Activated CD8-positive, alpha-beta memory T cell treated with anti-CD3 and anti-CD28 coated beads, Interleukin-2, amount 50 U/mL, for 4 hours (primary cell): ENCODE measurements at places on chromosomes 3 and 15.

DNA sequence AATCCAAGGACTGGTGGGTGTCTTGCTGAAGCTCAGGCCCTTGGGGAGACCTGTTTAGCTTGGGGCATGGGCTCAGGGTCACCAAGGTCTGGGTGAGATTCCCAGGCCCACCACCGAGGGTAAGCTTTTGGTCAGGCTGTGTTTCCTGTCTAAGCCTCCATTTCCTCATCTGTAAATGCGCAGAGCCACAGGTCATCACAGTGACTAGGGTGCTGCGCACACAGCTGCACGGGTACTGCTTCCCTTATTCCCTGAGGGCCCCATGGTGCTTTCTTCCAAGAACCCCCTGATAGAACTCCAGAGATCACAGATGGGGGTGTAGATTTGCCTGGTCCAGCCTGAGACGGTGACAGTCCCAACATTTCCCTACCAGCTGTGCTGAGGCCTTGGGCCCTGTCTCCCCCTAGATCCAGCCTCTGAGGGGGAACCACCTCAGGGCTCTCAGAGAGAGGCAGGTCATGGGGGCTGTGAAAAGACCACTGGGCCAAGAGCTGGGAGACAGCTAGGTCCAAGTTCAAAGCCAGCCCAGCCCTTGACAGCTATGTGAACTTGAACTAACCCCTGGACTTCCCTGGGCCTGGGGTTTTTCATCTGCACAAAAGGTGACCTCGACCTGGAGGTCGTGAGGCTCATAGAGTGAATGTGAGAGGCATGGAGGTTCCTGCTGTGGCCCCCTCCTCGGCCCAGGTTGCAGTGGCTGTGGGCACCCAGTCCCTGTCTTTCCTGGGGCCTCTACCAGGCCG is 60.7 kb downstream of the SEMA3G start:
- no peak for DNase-seq

DNA sequence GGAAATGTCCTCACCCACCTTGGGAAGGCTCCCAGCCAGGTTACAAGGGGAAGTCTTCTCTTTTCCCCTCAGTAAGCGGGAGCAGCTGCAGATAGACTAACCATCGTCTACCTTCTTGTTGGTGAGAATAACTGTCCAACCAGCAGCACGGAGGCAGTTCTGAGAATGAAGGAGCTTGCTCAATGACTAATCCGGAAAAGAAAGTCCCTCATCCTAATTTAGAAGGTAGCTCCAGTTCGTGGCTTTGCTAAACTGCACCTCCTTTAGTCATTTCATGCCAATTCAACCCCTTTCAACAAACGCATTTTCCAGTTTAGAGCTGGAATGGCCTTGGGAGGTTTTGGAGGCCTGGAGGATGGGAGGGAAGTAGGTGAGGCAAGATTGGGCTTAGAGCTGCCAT is 527.4 kb upstream of the PROK2 start:
- DNase-seq = no peak

- DNase-seq = no peak
Measured at GRCh38 chr15:45111390-45112142, 2.4 kb downstream of the DUOX2 start.

DNA sequence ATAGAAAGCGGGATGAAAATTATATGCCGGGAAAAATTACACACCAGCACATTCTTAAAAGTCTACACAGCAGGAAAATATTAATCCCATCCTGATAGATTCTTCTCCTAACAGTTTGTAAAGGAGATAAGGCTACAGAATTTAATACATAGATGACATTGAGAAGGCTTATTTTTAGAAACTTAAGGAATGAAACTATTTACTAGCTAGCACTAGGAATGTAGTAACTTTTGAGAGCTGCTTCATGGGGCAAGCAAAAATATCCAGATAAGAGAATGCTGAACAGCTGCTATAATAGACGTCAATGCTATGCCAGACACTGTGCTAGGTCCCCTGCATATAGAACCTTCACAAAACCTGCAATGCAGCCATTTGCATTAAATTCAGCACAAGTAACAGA is 912.7 kb upstream of the NR2F2 start:
- DNase-seq = no peak

DNA sequence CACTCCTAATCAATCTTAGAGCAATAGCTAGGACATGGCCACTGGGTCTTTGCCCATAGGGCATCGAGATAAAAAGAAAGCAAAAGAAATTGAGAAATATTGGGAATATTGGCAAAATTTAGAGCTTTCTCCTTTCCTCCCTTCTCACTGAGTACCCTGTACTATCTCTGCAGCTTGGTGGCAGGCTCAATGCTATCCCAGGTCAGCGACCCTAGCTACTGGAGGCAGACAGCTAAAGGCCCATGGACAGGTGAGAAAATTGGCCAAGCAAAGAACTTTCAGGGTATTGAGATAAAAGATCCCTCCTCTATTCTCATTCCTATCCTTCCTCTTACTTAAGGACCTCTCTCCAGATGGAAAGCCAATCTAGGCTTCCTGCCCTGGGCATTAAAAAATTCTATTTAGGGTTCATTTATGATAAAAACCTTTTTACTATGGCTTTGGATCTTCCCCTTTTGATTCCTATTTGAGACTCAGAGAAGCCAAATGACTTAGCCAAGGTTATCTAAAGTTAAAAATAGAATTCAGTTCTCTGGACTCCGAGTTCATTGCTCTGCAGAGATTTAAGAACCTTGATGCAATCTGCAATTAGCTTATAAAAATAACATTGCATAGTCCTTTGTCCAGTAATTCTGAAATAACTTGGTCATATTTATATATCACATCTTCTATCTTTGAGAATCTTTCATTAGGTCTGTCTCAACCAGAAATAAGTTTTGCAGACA is 75.4 kb downstream of the THRB start:
- no peak for DNase-seq

- no peak for DNase-seq
Measured at GRCh38 chr3:101762041-101762646, 16.9 kb upstream of the NXPE3 start.
